MM.1S (cell line): ENCODE measurements at places on chromosomes 1 and 21.

GRCh38 chr1:247646867-247647266 is 32.7 kb downstream of the OR13G1 start:
- H3K4me3 ChIP-seq, result no peak overlapping the region
- no peaks in the 10 kb centered on the region for H3K36me3 ChIP-seq
- H3K4me1 ChIP-seq, result no peaks in the 10 kb centered on the region
- DNase-seq, result no peak
- H3K27ac ChIP-seq, result no peak overlapping the region
- H3K27me3 ChIP-seq, result no peaks in the 10 kb centered on the region

DNA sequence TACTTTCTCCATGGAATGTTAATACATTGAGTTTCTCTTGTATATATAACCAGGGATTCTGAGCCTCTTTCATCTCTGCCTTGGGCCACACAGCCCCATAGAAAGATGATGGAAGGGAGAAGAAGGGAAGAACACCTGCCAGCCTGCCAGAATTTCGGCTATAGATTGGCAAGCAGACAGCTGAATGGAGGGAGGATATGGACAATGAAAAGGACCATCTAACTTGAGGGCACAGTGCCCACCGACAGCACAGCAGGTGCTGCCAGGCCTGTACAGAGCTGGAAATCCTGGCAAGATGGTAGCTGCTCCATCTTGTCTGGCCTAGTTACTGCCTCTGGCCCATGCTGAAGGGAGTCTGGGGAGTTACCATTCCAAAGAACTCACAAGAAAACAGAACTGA is 244.3 kb downstream of the FGGY start:
- no peak overlapping the region for H3K4me3 ChIP-seq
- no peaks in the 10 kb centered on the region for H3K36me3 ChIP-seq
- H3K27ac ChIP-seq, result no peak overlapping the region
- DNase-seq, result no peak

DNA sequence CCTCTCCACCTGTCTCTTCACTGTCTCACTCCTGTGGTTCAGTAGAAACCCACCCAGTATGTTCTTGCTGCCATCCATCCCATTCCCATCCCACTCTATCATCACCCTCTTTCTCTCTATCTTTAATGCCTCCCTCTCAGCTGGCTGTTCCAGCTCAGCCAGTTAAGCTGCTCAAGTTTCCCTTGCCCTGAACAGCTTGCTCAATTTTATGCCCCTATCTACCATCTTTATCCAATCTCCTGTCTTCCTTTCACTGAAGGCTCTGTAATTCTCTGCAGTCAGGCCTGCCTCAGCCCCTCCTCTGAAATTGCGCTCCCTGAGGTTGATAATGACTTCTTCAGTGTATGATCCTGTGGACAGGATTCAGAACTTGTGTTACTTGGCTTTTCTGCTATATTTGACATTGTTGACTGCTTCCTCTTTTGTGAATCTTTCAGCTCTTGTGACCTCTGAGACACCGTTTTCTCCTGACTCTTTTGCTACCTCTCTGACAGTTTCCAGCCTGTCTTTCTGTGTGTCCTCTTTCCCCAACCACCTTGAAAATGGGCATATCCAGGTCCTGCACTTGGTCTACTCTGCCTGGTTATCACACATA is 13.9 kb upstream of the BCAR3 start:
- no peaks in the 10 kb centered on the region for H3K27me3 ChIP-seq
- H3K36me3 ChIP-seq, result no peaks in the 10 kb centered on the region
- H3K4me3 ChIP-seq, result no peak overlapping the region
- no peaks in the 10 kb centered on the region for H3K4me1 ChIP-seq

DNA sequence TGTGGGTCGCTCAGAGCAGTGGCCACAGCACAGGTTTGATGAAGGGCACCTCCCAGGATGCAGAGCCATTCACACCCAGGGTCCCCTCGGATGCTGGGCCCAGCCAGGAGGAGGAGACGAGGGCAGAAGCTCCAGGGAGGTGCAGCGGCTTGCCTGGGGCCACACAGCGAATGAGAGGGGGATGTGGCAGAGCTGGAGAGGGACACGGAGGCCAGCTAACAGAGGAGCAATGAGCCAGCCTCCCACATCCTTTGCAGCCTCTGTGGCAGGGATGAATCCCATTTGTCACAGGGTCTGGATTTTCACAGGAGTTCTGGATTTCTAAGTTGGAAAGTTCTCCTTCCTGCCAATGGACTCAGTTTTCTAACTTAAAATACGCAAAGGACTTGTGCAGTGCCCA is 35.9 kb downstream of the CHD5 start:
- peaks cover 84% of the 10 kb centered on the region for H3K27me3 ChIP-seq
- H3K4me3 ChIP-seq, result no peak overlapping the region
- DNase-seq, result no peak
- H3K36me3 ChIP-seq, result no peaks in the 10 kb centered on the region
- H3K27ac ChIP-seq, result no peak overlapping the region

- no peak for DNase-seq
- no peak overlapping the region for H3K4me3 ChIP-seq
- H3K27me3 ChIP-seq, result no peaks in the 10 kb centered on the region
- peaks cover 16% of the 10 kb centered on the region for H3K4me1 ChIP-seq
- no peak overlapping the region for H3K27ac ChIP-seq
Observed at GRCh38 chr1:25729790-25730644, 70.0 kb upstream of the SELENON start.
